ENCODE measurements at places on chromosomes 6 and 20. TPM values are rescaled to one million over a fixed set of nuclear protein-coding genes. Genes with fewer than 3 reads are reported as not detected.

SGK2 gene
- polyA plus RNA-seq, result 0.53 TPM

DNA sequence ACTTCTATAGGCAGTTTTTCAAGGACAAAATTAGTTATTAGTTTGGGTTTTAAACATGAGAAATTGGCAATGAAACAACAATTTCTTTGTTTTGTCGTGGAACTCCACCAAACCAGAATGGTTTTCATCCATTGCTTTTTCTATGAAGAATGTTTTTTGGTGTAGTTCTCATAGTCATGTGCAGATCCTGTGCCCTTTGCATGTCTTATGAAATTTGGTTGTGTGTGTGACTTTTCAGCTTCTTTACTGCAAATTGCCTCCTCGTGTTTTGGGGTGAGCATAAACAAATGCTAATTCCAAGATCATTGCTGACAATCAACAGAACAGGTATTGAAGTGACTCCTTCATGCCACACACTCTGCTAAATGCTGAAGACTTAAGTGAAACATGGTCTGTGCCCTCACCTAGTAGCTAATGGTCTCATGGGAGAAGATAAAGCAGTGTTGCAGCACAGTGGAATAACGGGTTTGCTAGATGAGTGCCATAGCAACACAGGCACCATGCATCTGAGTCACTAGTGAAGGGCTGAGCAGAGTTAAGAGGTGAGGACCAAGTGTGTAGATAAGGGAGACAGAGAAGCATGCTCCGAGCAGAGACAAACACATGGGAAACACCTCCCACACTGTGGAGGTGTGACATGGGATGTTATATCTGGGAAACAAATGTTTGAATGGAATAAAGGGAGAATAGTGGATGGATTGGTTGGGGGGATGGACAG is 120.0 kb downstream of the SLC16A10 start:
- DNase-seq, result no peak

- no peak for DNase-seq
Measured at GRCh38 chr6:72740135-72740534, 118.3 kb downstream of the KCNQ5 start.

GRCh38 chr20:32354592-32355416 is 3.3 kb upstream of the ASXL1 start:
- DNase-seq, result no peak

LHFPL5 gene
- not detected for polyA plus RNA-seq

DNA sequence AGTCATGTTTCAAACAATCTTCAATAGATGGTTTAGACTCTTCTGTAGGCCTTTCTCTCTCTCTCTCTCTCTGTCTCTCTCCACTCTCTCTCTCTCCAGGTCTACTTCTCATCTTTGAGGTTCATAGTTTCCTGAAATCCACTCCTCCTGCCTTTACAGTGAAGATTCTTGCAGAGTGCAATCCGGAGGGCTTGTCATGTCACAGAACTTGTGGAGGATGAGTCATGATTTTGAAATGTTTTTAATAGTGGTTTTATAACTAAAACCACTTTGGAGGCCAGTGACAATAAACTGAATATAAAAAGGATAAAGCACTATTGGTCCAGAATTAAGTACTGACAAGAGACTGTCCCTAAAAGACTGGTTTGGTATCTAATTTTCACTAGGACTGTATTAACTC is 156.3 kb downstream of the KIF6 start:
- DNase-seq, result no peak

GRCh38 chr6:6193221-6193745 is 127.2 kb downstream of the F13A1 start:
- DNase-seq, result no peak

FOXF2 gene
- polyA plus RNA-seq, result 0.07 TPM

DNA sequence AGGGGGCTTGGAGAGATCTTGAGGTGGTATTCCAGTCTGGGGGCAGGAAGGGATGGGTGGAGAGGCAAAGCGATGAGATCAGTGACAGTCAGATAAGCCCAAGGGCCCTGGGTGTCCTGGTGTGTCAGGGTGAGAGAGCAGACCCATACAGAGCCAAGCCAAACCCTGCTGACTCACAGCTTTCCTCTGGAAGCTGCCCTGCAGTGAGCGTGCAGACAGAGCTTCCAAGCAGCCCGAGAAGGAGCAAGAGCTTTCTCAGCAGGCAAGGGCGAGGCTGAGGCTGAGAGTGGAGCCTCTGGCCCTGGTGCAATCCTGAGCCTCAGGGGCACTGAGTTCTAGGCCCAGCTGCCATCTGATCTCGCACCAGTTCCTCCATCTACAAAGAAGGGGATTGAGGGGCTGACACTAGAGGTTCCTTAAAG is 91.1 kb upstream of the HIVEP1 start:
- DNase-seq, result peak; percentile 63

GRCh38 chr20:62190639-62191411 is 8.0 kb downstream of the MTG2 start:
- peak; percentile 26 for DNase-seq

PTCRA gene
- polyA plus RNA-seq, result not detected

OXT gene
- 0.17 TPM for polyA plus RNA-seq

DNA sequence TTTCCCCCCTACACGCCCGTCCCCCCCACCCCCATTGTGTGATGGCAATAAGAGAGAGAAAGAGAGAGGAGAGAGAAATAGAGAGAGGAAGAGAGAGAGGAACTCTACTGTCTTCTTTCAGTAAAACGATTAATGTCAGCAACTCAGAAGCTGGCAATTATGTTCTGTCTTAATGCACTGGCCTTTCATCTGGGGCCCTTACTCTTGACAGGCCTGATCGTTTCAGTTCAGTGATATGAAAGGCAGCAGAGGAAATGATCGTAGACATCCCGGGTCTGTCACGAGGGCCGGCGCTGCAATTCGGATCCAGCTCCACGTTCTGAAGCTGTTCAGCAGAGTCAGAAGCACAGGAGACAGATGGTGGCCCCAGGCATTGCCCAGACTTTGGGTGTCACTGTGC is 308.9 kb downstream of the ZNF217 start:
- DNase-seq, result no peak

- DNase-seq, result no peak
Measured at GRCh38 chr6:169559592-169559991, 142.2 kb downstream of the WDR27 start.

MUCL3 gene
- not detected for polyA plus RNA-seq

ZC2HC1B gene
- polyA plus RNA-seq, result not detected

DNA sequence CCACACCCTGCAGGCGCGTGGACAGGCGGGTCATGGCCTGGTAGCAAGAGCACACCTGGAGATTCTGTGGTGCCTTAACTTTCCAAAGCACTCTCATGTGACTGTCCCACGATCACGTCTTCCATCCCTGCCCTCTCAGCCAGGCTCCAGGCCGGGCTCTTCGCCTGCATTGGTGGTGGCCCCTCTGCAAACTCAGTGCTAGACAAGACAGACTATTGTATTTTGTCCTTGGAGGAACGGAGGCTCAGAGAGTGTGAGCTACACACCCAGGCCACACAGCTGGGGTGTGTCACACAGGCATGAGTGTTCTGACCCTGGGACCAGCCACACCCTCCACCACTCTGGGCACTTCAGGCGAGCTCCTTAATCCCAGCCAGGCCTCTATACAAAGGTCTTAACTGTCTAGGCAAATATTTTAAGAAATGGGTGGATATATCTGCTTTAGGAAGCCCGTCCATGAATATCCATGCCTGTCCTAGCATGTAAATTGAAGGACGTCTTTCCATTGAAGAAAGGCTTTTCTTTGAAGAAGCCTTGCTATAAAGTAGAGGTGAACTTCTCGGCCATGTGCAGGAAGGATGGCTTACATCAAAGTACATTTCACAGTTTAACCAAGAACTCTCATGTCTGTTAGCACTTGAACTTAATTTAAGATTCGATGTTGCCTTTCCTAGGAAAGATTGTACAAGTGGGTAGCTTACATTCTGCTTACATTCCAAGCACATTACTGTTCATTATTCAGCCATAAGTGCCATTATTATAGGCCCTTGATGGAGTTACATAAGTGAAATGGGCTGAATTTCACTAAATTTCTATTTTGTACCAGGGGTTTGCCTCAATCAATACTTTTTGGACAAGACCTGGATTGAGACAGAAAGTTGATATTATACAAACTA is 263.9 kb downstream of the DLL1 start:
- no peak for DNase-seq

- no peak for DNase-seq
Measured at GRCh38 chr20:40676491-40677269, 12.4 kb downstream of the MAFB start.

- DNase-seq, result no peak
Measured at GRCh38 chr20:14498772-14499171, 161.4 kb upstream of the FLRT3 start.

- no peak for DNase-seq
Measured at GRCh38 chr20:40953416-40953815, 75.2 kb upstream of the TOP1 start.

DNA sequence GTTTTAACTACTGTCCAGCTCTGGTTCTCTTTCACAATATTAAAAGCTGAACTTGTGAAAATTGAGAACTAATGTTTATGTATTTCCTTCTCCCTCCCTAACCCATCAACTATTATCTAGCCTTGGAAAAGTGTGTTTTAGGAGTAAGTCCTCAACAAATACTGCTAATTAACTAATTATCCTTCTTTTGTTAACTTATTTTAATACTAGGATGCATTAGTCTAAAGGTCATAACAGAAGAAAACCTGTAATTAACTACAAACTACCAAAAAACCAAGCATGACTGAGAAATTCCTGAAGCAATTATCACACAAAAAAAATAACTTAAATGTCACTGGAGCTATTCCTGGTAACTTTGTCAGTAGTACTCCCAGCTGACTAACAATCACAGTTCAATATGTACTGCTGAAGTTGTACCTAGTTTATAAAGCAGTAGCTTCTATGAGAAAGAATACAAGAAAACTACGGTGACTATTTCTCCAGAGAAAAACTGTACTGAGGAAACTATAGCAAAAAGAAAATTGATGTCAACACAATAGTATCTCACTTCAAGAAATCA is 301.9 kb downstream of the LAMA2 start:
- DNase-seq, result no peak

DNA sequence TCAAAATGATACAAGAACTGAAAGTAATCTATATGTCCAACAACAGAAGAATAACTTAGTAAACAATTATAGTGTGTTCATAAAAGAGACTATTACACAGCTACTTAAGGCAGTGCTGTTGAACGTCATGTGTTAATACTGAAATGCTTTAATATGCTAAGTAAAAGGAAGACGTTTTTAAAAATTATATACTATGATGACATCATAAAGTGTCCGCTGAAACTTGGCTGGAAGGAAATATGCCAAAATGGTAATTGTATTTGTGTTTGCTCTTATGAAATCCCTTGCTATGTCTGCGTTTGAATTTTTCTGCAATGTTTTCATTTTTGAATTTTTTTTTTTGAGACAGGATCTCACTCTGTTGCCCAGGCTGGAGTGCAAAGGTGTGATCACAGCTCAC is 679.3 kb downstream of the DHX35 start:
- no peak for DNase-seq

- no peak for DNase-seq
Measured at GRCh38 chr6:140537834-140538705, 1163.6 kb upstream of the CITED2 start.

- no peak for DNase-seq
Measured at GRCh38 chr6:169407325-169407724, 153.7 kb upstream of the THBS2 start.

RGL2 gene
- 66.1 TPM for polyA plus RNA-seq

DNA sequence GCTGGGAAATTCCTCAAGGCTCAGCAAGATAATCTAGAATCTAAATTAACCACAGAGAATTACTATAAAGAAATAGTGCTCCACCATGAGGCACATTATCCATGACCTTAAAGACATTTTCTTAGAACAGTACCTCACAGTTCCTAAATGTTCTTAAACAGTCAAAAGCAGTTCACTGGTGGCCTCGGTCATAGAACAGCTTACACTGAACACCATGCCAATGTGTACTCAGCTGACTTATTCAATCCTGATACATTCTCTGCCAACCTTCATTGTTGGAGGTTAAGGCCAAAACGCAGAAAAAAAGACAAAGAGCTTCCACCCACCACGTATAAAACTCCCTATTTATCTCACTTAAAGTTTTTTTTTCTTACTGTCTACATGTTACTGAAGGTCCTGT is 21.8 kb upstream of the TMEM170B start:
- no peak for DNase-seq

GRCh38 chr6:114100215-114100994 is 129.5 kb upstream of the HDAC2 start:
- DNase-seq, result no peak

GRCh38 chr6:118297821-118298220 is 250.3 kb upstream of the PLN start:
- no peak for DNase-seq

HEY2 gene
- 4.2 TPM for polyA plus RNA-seq

- DNase-seq, result no peak
Measured at GRCh38 chr6:151286214-151286613, 46.4 kb downstream of the AKAP12 start.

GRCh38 chr6:39080246-39080875 is 31.8 kb downstream of the GLP1R start:
- DNase-seq, result no peak

GRCh38 chr6:56677559-56677958 is 34.9 kb upstream of the DST start:
- DNase-seq, result no peak
